ENCODE measurements at places on chromosomes 11 and 22.

- no peak for DNase-seq
These were observed 4.0 kb downstream of the YPEL4 start for GRCh38 chr11:57645689-57646085.

- no peak for DNase-seq
These were observed 66.6 kb upstream of the RDX start for GRCh38 chr11:110362971-110363509.

DNA sequence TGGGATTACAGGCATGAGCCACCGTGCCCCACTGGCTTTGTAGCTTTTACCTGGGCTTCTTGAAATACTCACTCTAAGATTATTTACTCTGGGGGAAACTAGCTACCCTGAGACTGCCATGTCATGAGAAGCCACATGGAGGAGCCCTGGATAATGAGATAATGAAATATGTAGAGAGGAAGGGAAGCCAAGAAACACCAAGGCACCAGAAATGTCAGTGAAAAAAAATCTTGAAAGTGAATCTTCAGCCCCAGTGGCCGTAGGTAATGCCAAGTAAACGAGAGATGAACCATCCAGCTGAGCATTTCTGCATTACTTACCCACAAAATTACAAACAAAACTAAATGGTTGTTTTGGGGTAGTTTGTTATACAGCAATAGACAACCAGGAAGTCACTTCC lies 125.6 kb downstream of the APIP start:
- no peak for DNase-seq

- DNase-seq: no peak
These were observed 118.1 kb downstream of the BBOX1 start for GRCh38 chr11:27158456-27159334.

- peak; percentile 41 for DNase-seq
These were observed 661 bp upstream of the MALAT1 start for GRCh38 chr11:65498042-65498726.

- peak; percentile 64 for DNase-seq
These were observed at the start of gene CCDC88B for GRCh38 chr11:64339754-64340408. Gene CCDC88B (plus strand): TSS chr11:64340204. CDS start chr11:64340267, 63 bp downstream.

DNA sequence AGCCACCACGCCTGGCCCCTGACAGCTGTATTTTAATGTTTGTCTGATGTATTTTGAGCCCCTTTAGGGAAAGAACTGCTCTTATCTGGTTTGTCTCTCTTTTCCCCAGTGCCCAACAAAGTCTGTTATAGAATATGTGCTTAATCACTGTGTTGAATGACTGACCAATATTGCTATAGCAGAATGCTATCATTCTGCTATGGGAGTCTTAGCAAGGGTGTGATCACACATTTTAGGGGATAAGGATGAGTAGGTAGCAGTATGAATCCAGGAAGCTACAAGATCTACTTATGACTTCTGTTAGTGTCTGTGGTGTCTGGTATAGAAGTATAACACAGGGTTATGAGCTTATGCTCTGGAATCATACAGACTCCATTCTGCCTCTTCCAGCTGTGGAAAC lies 117.5 kb upstream of the RRM1 start:
- DNase-seq: no peak

DNA sequence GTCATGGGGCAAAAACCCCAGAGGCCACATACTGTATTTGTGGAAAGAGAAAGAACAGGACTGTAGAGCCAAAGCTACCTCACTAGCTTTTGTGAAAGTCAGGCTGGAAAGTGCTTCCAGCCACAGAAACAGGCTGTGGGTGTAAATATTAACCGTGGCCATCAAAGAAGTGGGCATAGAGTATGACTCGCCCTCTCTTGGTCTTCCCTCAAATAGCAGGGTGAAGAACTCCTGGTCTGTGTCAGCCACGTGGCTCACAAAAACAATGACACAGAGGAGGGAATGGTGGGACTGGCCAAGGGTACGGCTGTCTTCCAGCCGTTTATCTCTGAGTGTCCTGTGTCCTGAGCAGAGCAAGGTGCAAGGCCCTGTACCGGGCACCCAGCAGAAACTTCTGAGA lies 37.6 kb upstream of the UBASH3B start:
- DNase-seq: no peak

- DNase-seq: no peak
These were observed 14.1 kb downstream of the CNTF start for GRCh38 chr11:58636587-58636986.

GRCh38 chr11:75189108-75189507 lies 38.2 kb downstream of the SLCO2B1 start:
- DNase-seq: no peak

DNA sequence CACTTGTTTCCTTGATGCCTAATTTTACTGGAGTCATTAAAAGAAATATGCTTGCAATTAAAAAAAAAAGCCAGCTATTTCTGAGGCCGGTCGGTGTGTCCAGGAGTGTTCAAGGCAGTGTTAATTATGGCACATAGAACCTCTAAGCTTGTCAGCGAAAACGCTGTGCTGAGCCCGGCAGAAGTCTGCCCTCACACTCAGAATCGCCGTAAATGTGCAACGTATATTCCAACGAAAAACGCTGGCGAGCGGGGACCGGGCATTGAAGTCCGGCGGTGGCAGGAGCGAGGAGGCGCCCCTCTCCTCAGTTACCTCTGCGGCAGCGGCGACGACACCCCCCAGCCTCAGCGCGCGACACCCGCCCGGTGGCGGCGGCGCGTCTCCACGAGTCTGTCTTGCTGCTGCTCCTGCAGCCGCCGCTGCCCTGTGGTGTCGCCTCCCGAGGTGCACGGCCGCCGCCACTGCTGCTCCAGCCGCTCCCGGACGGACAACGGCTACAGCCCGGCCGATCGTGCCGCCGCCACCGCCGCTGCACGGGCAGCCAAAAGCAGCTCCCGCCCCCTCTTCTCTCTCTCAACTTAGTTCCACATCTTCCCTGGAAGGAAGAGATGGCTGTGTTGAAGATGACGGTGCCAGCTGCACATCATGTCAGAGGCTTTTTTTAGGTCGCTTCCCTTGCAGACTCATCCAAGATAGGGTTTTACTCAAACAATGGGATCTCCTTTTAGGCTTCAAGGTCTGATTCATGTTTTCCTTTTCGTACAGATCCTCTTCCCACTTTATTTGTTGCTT lies 56.0 kb downstream of the JAM3 start:
- no peak for DNase-seq

DNA sequence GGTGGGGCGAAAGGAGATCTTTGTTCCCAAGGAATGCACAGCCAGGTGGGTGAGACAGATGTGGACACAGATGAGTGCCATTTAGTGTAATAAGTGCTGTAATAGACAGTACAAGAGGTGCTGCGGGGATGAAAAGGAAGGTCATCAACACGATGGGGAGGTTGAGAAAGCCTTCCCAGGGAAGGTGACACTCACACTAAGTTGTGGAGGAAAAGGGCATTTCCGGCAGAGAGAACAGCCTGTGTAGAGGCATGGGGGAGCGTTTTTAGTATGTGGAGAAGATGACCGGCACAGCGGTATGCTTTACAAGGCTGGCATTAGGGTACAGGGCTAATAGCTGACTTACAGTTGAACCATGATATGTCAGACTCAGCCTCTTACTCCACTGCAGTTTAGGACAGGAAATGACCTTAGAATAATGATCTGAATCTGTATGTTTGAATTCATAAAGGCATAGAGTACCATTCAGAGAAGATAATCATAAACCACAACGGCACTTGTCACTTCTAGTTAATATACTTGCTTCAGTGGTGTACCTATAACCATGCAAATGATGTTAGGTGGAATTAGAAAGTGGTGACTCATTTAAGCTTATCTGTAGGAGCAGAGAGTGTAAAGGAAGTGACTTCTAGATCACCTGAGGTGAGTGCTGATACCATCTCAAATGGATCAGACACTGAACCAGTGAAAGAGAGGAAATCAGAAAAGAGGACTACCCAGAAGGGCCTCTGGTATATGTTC lies 60.6 kb downstream of the FAM83F start:
- DNase-seq: no peak

- DNase-seq: no peak
These were observed 61.7 kb downstream of the ME3 start for GRCh38 chr11:86610559-86611341.

DNA sequence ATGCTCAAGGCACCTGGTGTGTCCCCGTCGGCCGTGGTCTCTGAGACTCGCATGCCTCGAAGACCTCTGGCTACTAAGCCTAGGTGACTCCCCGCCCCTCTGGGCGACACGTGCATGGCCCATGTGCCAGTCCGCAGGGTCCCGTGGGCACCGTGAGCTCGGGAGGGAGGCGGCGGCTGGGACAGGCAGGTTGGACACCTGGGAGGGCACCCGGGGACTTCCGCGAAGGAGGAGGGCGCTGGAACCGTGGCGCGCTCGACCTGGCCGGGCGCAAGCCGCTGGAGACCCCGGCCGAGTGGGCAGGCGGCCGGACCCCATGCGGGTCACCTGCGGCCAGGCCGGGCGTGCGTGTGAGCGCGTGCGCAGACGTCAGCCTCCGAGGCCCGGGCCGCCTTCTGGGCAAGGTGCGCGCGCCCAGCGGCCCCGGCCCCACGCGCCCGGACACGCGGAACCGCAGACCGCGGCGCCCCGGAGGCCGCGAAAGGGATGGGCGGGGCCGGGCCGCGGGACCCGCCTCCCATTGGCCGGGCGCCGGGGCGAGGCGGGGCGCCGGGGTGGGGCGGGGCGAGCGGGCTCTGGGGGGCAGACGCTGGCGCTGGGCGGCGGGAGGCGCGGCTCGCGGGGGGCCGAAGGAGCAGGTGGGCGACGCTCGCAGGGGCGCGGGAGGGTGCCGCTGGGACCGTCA lies 579 bp upstream of the RASD2 start:
- peak; percentile 59 for DNase-seq

DNA sequence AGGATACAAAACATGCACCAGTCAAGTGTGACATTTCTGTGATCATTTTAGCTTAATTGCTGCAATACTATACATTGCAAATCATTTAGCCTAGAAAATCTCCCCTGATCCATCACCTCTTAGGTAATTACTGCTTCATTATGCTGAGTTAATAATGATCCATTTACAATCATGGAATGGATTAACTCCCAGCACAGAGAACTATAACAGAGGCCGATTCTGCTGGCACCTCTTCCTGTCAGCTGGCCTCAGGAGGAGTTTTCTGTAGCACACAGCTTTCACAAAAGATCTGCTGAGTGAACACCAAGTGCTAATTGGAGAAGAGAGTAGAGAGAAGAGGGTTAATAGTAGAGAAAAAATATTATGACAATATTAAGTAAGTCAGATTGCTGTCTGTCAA lies 591.8 kb upstream of the KIRREL3 start:
- DNase-seq: no peak
